PC-9 (cell line): ENCODE measurements at places on chromosomes 6 and 20. TPM values are rescaled to one million over a fixed set of nuclear protein-coding genes. Genes with fewer than 3 reads are reported as not detected.

GRCh38 chr6:166221040-166221439 is 53.4 kb upstream of the TBXT start:
- no peaks in the 10 kb centered on the region for H3K36me3 ChIP-seq
- no peaks in the 10 kb centered on the region for H3K4me1 ChIP-seq
- no peak overlapping the region for H3K27ac ChIP-seq

The SOX4 gene
- 32.8 and 36.1 TPM in 2 replicates for total RNA-seq

- H3K4me3 ChIP-seq: peak overlapping the region; percentile 46; the same call in 1 of the 2 replicates
- H3K27ac ChIP-seq: peak overlapping the region; percentile 74
- no peaks in the 10 kb centered on the region for H3K36me3 ChIP-seq
These were observed 858 bp downstream of the BCAS1 start for GRCh38 chr20:54069501-54069971.

DNA sequence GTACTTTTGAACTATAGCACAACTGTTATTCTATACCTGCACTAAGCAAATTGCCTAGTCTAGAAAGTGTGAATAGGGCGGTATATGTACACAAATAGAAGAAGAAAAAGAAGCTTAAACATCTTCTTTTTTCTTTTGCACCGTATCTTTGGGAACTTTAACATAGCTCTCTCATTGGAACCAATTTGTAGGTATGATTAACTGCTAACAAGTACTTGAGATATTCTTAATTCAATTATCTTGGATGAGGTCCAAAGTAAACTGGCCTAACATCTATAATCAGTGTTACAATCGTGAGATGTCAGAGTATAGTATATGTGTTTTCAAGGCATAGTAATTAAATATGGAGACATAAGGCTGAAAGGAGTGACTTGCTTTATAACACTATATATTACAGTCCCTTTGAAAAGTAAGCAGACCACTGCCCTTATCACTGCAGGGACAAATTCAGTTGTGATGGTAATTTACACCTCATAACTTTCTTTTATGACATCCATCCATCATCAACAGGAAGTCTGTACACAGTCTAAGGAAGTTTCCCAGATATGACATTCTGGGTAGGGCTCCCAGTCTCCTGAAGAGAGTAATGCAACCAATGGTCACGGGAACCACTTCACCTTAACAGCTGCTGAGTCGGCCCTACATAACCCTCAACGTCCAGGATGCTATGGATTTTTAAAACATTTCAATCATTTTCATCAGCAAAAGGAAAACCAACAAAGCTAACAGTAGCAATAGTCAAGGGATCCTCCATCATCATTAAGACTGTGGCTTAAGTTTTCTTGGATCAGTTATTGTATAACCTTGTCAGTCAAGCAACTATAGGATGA is 37.6 kb downstream of the NKAIN2 start:
- H3K4me1 ChIP-seq: no peaks in the 10 kb centered on the region
- DNase-seq: no peak
- no peaks in the 10 kb centered on the region for H3K27me3 ChIP-seq
- no peak overlapping the region for H3K4me3 ChIP-seq

The TAF11 gene
- total RNA-seq: 26.7 and 27.2 TPM in 2 replicates

The VEGFA gene
- 112 and 117 TPM in 2 replicates for total RNA-seq

DNA sequence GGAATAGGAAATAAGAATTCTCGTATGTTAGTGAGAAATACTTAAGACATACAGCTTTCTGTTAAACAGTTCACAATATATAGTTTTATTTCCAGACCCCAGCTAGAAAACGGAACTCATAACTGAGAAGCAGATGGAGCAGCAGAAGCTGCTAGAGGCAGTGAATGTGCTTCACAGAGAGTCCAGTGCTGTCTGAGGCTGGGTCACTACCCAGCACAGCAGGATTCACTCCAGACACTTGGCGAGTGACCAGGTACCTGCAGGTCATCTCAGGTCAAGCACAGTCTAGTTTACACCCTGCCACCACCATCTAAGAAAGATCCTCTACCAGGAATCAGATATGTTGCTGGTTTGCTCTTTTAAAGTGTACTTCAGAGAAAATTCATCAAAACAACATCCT is 243.1 kb upstream of the RAB32 start:
- H3K27me3 ChIP-seq: no peaks in the 10 kb centered on the region
- H3K4me1 ChIP-seq: 0 out of 2 replicates have a peak, but pooled peaks cover 8% of the 10 kb centered on the region
- H3K4me3 ChIP-seq: no peak overlapping the region
- H3K36me3 ChIP-seq: no peaks in the 10 kb centered on the region

- no peaks in the 10 kb centered on the region for H3K27me3 ChIP-seq
- no peak overlapping the region for H3K27ac ChIP-seq
- DNase-seq: no peak
- H3K4me1 ChIP-seq: peaks cover 27% of the 10 kb centered on the region
- no peak overlapping the region for H3K4me3 ChIP-seq
These were observed 34.9 kb downstream of the SNAI1 start for GRCh38 chr20:50017576-50018248.

- H3K4me1 ChIP-seq: no peaks in the 10 kb centered on the region
- no peaks in the 10 kb centered on the region for H3K36me3 ChIP-seq
- no peak for DNase-seq
- peaks cover 8% of the 10 kb centered on the region; the same call in 1 of the 2 replicates for H3K27me3 ChIP-seq
- H3K27ac ChIP-seq: no peak overlapping the region
These were observed 4.9 kb downstream of the SCML4 start for GRCh38 chr6:107819217-107819616.

DNA sequence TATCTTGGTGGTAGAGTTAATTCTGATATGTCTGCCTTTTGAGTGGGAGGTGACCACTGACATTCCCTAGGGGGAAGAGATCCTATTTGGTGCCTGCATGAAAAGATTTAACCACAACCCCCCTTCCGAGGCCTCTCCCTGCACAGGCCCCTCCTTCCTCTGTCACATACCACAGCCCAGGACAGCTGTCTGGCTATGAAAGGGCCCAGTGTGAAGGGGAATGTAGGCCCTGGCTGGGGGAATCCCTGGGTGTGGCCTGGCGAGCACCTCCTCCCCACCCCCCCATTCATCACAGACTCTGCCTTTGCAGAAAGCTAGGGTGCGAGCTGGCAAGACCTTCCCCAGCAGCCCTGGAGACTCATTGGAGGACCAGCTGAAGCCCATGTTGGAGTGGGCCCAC is 27.4 kb upstream of the MAPRE1 start:
- H3K27ac ChIP-seq: no peak overlapping the region
- no peak overlapping the region for H3K4me3 ChIP-seq
- H3K27me3 ChIP-seq: no peaks in the 10 kb centered on the region
- H3K36me3 ChIP-seq: no peaks in the 10 kb centered on the region
- H3K4me1 ChIP-seq: no peaks in the 10 kb centered on the region

GRCh38 chr6:53947780-53948179 is 153.0 kb downstream of the LRRC1 start:
- H3K27ac ChIP-seq: no peak overlapping the region
- H3K4me1 ChIP-seq: no peaks in the 10 kb centered on the region
- H3K27me3 ChIP-seq: no peaks in the 10 kb centered on the region
- no peak for DNase-seq
- no peak overlapping the region for H3K4me3 ChIP-seq
- no peaks in the 10 kb centered on the region for H3K36me3 ChIP-seq

The SAMD3 gene
- total RNA-seq: not detected in 2 replicates

GRCh38 chr6:169997930-169998218 is 246.5 kb downstream of the ERMARD start:
- H3K27ac ChIP-seq: no peak overlapping the region
- no peak for DNase-seq
- H3K36me3 ChIP-seq: no peaks in the 10 kb centered on the region
- no peak overlapping the region for H3K4me3 ChIP-seq

The OARD1 gene
- 30.7 and 35.0 TPM in 2 replicates for total RNA-seq

DNA sequence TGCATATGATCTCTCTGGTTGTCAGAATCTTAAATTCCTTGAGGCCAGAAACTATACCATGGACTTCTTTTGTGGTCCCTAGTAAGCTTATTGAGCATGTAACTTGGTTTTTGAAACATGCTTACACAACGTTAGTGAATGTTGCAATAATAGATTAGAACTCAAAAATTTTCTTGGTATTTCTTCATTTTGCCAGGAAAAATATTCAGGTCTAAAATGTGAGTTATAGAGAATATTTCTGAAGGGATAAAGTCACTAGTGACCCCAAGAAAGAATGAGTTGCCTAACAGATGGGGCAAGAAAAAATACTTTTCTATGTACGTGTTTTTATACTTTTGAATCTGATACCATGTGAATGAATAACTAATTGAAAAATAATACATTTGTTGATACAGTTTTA is 195.4 kb downstream of the TFAP2A start:
- H3K4me1 ChIP-seq: no peaks in the 10 kb centered on the region
- DNase-seq: no peak
- H3K36me3 ChIP-seq: no peaks in the 10 kb centered on the region
- H3K27me3 ChIP-seq: no peaks in the 10 kb centered on the region
- H3K27ac ChIP-seq: no peak overlapping the region

DNA sequence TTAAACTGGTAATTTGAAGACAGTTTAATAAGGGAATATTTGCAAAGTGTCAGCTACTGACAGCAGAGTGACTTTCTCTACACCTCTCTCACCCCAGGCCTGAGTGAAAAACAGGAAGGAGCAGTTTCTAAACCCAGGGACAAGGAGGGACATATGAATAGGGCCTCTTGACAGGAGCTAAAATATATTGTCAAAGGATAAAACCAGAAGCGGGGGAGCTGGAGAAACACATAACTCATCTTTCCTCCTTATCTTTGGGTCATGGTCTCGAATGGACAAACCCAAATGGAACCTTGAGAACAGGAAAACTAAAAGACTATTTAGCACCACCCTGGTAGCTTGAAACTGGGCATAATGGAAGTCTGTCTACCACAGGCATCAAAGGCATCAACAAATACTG is 197.5 kb upstream of the FOXA2 start:
- H3K36me3 ChIP-seq: no peaks in the 10 kb centered on the region
- H3K4me1 ChIP-seq: peaks cover 2% of the 10 kb centered on the region; the same call in 1 of the 2 replicates
- no peak overlapping the region for H3K27ac ChIP-seq

- no peak for DNase-seq
- H3K36me3 ChIP-seq: no peaks in the 10 kb centered on the region
- H3K4me3 ChIP-seq: no peak overlapping the region
- H3K4me1 ChIP-seq: no peaks in the 10 kb centered on the region
These were observed 67.1 kb downstream of the LRFN2 start for GRCh38 chr6:40520084-40520483.

DNA sequence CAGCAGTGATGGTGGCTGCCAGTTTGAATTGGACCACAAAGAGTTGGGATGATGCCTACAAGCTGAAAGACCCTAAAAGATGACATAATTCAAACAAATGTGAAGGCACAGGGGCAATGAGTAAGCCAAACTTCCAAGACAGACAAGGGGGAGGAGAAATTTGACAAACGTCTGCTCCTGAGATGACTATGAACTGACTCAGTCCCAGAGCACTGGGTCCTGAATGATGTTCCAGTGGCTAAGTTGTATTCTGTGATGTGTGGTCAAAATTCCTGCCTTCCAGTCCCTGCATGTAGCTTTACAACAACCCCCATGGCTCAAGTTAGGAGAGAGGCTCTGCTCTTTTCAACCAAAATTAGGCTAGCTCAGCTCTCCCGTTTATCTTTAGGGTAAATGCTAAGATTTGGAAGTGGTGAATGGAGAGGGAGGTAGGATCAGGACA is 86.1 kb upstream of the SIRPA start:
- peak; percentile 81 for DNase-seq
- no peak overlapping the region for H3K4me3 ChIP-seq
- no peaks in the 10 kb centered on the region for H3K36me3 ChIP-seq
- no peaks in the 10 kb centered on the region for H3K27me3 ChIP-seq
- H3K4me1 ChIP-seq: peaks cover 64% of the 10 kb centered on the region
- H3K27ac ChIP-seq: peak overlapping the region; percentile 86

GRCh38 chr6:104940238-104940892 is 16.5 kb upstream of the LIN28B start:
- no peaks in the 10 kb centered on the region for H3K27me3 ChIP-seq
- H3K27ac ChIP-seq: no peak overlapping the region
- no peaks in the 10 kb centered on the region for H3K36me3 ChIP-seq
- H3K4me1 ChIP-seq: no peaks in the 10 kb centered on the region
- no peak for DNase-seq
- H3K4me3 ChIP-seq: no peak overlapping the region

- no peak overlapping the region for H3K27ac ChIP-seq
- no peaks in the 10 kb centered on the region for H3K36me3 ChIP-seq
- no peak for DNase-seq
These were observed 166.1 kb downstream of the HS3ST5 start for GRCh38 chr6:114176726-114177125.

DNA sequence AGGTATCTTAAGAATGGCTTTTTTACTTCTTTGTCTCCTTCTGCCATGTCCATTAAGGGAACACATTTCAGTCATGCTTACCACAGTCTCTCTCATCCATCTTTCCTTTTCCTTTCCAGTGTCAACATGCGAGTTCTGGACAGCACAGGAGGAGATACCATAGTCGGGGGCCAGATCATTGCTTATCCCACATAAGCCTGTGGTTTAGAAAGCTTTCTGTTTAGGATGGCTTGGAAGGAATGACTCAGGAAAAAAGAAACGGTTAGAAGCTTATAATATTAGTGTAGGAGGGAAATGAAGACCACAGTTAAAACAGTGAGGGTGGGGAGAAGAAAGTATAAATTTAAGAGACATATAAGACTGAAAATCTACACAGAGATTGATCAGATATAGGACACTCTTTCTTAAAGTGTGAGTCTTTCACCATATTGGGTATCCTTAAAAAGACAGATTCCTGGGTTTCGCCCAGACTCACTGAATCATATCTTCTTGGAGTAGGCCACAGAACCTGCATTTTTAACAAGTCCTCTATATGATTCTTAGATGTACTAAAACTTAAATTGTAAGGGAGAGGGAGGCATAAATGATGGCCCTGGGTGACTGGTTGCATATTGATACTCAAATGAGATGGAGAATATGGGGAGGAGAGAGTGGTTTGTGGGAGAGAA is 36.1 kb downstream of the DSE start:
- no peaks in the 10 kb centered on the region for H3K4me1 ChIP-seq
- H3K27me3 ChIP-seq: no peaks in the 10 kb centered on the region
- DNase-seq: no peak
- no peaks in the 10 kb centered on the region for H3K36me3 ChIP-seq

GRCh38 chr6:139764498-139764986 is 390.1 kb upstream of the CITED2 start:
- H3K4me3 ChIP-seq: no peak overlapping the region
- no peaks in the 10 kb centered on the region for H3K36me3 ChIP-seq
- peaks cover 62% of the 10 kb centered on the region for H3K4me1 ChIP-seq
- DNase-seq: peak; percentile 99
- no peaks in the 10 kb centered on the region for H3K27me3 ChIP-seq

DNA sequence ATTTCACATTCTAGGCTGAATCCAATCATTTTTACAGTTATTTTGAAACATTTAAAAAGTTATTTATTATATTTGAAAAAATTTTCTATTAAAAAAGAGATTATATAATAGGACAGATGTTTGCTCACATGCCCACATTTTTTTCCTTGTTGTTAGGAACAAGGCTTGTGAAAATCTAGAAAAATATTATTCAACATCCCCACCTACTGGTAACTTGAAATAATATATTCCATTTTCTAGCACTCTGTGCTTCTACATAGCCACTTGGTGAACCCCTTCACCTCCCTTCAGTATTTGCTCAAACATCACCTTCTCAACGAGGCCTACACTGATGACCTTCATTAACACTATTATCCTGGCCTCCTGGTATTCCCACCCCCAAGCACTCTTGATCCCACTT is 18.3 kb upstream of the GPRC6A start:
- no peaks in the 10 kb centered on the region for H3K36me3 ChIP-seq
- no peaks in the 10 kb centered on the region for H3K4me1 ChIP-seq
- no peaks in the 10 kb centered on the region for H3K27me3 ChIP-seq
- H3K27ac ChIP-seq: no peak overlapping the region

The UBD gene
- not detected in 2 replicates for total RNA-seq

- no peaks in the 10 kb centered on the region for H3K4me1 ChIP-seq
- no peak overlapping the region for H3K4me3 ChIP-seq
- H3K36me3 ChIP-seq: no peaks in the 10 kb centered on the region
- DNase-seq: no peak
These were observed 7.4 kb upstream of the INSM1 start for GRCh38 chr20:20360464-20360863.
